Endothelial cell (in vitro differentiated cells): ENCODE measurements at places on chromosomes 13 and 19.

DNA sequence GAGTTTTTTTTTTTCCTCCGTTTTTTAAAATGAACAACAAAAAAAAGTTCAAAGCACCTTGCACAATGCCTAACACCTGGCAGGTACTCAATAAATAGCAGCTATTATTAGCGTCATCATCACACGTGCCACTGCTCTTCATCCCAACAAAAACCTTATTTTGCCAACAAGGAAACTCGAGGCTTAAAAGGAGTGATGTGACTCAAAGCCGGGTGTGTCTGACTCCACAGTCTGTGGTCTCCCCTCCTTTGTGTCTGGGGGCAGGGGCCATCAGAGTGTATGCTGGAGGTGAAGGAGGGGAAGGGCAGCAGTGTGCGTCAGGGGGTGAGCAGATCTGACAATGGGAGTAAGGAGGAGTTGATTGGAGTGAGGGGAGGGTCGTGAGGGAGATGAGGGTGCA, 34.1 kb upstream of the POU2F2 start:
- DNase-seq = no peak
- H3K36me3 ChIP-seq = no peaks in the 10 kb centered on the region
- H3K4me1 ChIP-seq = no peaks in the 10 kb centered on the region
- H3K27ac ChIP-seq = no peak overlapping the region
- H3K27me3 ChIP-seq = peaks cover 15% of the 10 kb centered on the region

DNA sequence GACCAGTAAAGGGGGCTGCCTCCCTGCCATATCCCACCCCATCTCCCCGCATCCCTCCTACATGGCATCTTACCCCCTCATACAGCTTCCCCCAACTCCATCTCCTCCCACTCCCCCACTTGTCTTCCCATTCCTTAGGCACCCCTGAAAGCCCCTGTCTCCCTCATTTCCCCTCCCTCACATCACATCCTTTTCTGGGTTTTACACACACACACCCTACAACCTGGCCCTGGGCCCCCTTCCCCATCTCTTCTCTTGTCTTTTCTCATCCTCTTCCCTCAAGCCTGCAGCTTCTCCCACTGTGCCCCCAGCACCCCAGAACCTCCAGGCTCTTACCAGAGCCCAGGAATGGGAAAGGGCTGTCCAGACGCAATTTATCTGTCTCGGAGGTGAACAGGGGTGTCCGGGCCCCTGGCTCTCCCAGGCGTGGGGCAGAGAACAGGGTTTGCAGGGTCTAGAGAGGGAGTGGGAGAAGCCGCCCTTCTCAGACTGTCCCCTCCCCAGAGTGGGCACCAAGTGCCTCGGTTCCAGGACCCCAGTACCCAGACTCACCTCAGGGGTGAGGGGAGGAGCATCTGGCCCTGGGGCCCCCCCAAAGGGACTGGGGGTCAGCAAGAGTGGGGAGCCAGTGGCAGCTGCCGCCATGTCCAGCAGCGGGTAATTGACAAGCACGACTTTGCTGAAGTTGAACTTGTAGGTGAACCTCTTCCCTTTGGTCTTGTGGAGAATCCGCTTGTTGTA, 19.4 kb downstream of the ERFL start:
- peaks cover 40% of the 10 kb centered on the region for H3K36me3 ChIP-seq
- H3K4me3 ChIP-seq = no peak overlapping the region
- peaks cover 32% of the 10 kb centered on the region for H3K27me3 ChIP-seq
- H3K27ac ChIP-seq = no peak overlapping the region

- H3K27ac ChIP-seq = no peak overlapping the region
- peaks cover 3% of the 10 kb centered on the region for H3K27me3 ChIP-seq
- peaks cover 6% of the 10 kb centered on the region for H3K4me1 ChIP-seq
- no peak overlapping the region for H3K4me3 ChIP-seq
These were observed 38.7 kb downstream of the KATNAL1 start for GRCh38 chr13:30268673-30269072.

DNA sequence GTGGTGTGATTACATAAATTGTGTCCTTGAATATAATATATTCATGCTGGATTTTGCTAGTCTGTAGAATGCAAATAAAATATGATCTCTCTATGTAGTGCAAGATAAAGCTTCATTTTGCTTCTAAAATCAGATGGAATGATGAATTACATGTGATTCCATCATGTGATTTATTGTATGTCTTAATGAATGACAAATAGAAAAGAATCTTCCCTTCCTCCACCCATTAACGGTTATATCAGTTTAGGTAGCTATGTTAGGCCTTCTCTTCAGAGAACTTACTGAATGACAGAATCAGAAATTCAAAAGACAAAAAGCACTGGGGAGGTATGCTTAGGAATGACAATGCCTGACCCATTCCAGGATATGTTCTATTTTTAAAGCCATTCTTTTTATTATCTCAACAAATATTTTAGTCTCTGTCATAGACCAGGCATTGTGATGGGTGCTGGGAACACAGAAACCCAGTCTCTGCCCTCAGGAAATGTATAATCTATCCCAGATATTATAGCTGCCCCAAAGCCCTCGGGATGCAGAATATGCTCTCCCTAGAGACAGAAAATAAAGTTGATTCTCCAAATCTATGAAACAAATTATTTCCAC, 90.6 kb downstream of the TEX26 start:
- no peak overlapping the region for H3K4me3 ChIP-seq
- no peak overlapping the region for H3K27ac ChIP-seq
- H3K36me3 ChIP-seq = peaks cover 1% of the 10 kb centered on the region
- no peaks in the 10 kb centered on the region for H3K27me3 ChIP-seq

- H3K27me3 ChIP-seq = peaks cover 12% of the 10 kb centered on the region
- peaks cover 3% of the 10 kb centered on the region for H3K36me3 ChIP-seq
- peak overlapping the region; percentile 42 for H3K27ac ChIP-seq
- no peak for DNase-seq
These were observed 3.6 kb upstream of the CCER2 start for GRCh38 chr19:38915329-38916321.

DNA sequence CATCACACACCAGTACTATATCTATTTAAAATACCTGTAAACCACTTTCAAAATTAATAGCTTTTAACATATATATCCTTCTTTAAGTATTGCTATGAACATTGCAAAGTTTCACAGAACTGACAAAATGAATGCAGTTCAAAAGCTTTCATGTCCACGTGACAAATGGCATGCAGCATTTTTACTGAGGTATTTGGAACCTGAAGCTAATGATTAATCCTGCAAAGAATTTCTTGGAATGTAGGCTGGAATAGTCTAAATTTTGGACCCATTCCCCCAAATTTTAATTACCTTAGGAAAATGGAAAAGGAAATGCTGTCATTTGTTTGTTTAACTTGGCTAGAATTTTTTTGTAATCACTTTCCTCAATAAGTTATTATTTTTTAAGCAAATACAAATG, 423.8 kb upstream of the GPC6 start:
- no peak overlapping the region for H3K27ac ChIP-seq
- no peaks in the 10 kb centered on the region for H3K4me1 ChIP-seq
- H3K4me3 ChIP-seq = no peak overlapping the region
- H3K27me3 ChIP-seq = peaks cover 3% of the 10 kb centered on the region
- no peak for DNase-seq

DNA sequence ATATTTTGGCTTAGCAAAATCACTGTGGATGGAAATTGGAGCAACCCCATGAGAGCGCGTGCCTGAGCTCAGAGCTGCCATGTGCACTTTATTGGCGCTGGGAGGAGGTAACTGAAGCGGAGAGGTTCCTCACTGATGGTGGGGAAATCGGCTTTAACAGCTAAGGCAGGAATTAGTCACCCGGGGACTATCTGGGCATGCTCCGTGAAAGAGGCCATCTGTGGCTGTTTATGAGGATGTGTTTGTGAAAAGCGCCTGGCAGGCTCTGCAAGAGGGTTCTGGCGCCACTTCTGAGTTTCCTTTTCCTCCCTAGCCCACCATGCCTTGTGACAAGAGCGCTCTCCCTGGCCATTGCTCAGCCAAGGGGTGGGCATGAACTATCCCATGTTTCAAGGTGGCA, 815.6 kb downstream of the UQCRFS1 start:
- H3K4me3 ChIP-seq = no peak overlapping the region
- peaks cover 4% of the 10 kb centered on the region for H3K4me1 ChIP-seq
- H3K27ac ChIP-seq = no peak overlapping the region
- peaks cover 1% of the 10 kb centered on the region for H3K27me3 ChIP-seq

DNA sequence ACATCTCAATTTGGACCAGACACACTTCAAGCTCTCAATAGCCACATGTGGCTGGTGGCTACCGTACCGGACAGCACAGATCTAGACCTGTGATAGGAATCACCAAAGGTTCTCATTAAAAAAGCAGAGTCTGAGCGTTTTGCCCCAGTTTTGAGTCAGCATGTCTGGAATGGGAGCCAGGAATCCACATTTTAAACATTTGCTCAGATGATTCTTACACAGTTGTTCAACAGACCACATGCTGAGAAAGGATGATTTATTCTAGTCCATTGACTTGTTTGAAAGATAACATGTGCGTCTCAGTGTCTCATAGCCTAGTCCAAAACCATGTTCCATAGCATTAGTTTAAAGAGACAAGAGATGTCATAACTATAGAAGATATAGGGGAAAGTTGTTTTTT, 53.4 kb downstream of the FLT3 start:
- no peak for DNase-seq
- H3K27me3 ChIP-seq = peaks cover 1% of the 10 kb centered on the region
- H3K36me3 ChIP-seq = no peaks in the 10 kb centered on the region
- no peak overlapping the region for H3K27ac ChIP-seq
- no peak overlapping the region for H3K4me3 ChIP-seq

DNA sequence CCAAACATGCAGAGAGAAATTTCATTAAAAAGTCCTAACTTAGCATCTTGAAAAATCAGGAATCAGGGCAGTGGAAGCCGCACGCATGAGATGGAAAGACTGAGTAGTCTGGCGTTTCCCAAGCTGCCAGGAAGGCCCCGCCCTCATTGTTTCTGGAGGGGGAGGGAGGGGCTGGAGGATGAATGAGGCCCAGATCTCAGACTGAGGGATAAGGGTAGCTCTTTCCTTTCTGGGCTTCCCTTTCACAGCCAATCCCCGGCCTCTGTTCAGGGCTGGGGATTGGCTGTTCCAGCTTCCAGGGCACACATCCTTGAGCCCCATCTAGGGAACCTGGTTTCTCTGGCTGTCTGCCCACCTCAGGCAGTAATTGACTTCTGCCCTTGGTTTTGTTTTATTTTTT, 7.3 kb downstream of the C19orf53 start:
- peak; percentile 61 for DNase-seq
- peaks cover 20% of the 10 kb centered on the region for H3K36me3 ChIP-seq
- peaks cover 9% of the 10 kb centered on the region for H3K27me3 ChIP-seq
- H3K27ac ChIP-seq = no peak overlapping the region
